ENCODE measurements at places on chromosomes 1 and 21. TPM values are rescaled to one million over a fixed set of nuclear protein-coding genes. Genes with fewer than 3 reads are reported as not detected.

The S100A2 gene
- total RNA-seq, result 0.50 TPM

The CHIA gene
- total RNA-seq, result not detected

The SLC9C2 gene
- not detected for total RNA-seq

GRCh38 chr1:145758575-145758974 lies 39.3 kb downstream of the CD160 start:
- DNase-seq, result no peak

- no peak for DNase-seq
These were observed 11.4 kb downstream of the SLC45A3 start for GRCh38 chr1:205668951-205669340.

- no peak for DNase-seq
These were observed 8.7 kb downstream of the CAPN2 start for GRCh38 chr1:223720971-223721591.

DNA sequence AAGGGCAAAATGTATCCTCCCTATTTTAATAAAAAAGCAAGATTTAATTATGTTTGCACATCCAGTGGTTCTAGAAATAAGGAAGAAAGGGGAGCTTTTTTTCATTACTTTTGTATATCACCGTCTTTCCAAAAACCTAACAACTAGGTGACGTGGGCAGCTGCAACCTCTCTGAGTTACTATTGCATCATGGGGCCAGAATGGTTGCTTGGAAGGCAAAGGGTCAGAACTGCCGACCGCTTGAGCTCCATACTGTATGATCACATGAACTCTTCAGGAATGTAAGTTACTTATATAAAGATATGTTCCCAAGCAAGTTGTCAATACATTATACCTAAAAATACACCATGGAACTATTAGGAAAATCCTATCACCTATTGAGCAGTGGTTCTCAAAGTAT lies 85.6 kb upstream of the HIVEP3 start:
- DNase-seq, result no peak

GRCh38 chr1:154938604-154939399 lies 2.3 kb upstream of the PMVK start:
- DNase-seq, result no peak

DNA sequence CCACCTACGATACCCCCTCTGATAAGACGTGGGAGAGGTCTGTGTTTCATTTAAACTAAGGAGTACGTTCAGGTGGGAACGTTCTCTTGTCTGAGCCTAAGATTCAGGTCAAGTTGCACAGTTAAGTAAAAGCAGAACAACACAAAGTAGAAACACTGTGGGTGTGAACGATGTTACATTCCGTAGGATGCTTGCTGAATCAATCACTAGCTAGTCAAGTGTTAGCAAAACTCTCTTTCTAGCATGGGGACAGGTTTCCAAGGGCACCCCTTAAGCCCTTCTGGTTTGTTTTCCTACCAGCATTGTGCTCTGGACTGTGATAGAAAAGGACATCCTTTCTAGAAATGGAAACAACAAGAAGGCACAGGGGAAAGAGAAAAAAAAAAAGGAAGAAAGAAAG lies 13.3 kb downstream of the C1orf162 start:
- no peak for DNase-seq
